Stimulated activated CD8-positive, alpha-beta memory T cell treated with anti-CD3 and anti-CD28 coated beads, Interleukin-15, amount 100 ng/mL, for 48 hours (primary cell): ENCODE measurements at places on chromosomes 11 and 22.

DNA sequence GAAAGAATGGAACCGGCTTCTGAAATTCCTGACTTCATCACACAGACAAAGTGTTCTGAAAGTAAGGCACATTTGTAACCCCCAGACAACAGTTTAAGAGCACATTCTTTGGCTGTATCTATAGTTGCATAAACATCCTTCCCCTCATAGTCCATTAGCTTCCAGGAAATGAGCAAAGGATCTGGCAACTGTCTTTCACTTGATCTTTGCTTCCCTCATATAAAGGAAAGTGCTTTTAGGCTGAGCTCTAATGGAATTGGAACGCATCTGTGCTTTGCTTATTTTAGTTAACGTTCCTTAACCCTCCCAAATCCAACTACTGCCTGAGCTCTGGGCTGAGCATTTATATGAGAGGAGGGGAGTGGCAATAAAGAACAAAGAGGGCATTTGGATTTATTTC, 76.9 kb upstream of the API5 start:
- no peak for DNase-seq

- DNase-seq = no peak
Measured at GRCh38 chr11:44469412-44469811, 96.1 kb upstream of the CD82 start.

DNA sequence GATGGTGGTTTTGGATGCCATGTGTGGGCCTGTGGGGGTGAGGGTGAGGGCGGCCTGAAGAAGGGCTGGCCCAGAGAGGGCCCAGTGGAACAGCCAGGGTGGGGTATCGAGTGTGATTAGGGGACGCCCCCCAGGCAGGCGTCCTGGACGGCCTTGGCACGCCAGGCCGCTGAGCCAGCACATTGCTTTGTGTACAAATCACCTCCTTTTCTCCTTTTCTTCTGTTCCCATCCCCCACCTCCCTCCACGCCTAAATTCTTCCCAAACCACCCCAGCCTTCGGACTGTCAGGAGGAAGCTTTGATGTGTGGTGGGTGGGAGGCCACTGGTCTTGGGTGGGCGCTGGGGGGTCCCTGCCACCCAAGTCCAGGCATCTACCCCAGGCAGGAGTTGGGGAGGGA, 7.8 kb upstream of the CD248 start:
- no peak for DNase-seq

DNA sequence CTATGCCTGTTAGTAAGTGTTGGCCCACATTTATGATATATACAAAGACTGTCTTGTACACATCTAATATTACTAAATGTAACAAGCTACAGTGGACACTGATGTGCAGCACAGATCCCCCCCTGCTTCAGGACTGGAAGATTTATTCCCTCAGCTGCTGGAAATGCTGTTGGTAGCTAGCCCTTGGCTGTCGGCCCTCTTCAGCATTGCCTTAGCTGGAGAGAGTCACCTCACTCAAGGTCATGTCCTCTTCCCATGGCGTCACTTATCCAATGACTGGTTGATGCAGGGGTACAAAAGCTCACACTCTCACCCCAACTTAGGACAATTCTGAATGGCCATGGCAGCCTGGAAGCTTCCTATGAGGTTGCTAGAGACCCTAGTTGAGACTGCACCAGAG, 312.7 kb downstream of the SOX6 start:
- DNase-seq = no peak

DNA sequence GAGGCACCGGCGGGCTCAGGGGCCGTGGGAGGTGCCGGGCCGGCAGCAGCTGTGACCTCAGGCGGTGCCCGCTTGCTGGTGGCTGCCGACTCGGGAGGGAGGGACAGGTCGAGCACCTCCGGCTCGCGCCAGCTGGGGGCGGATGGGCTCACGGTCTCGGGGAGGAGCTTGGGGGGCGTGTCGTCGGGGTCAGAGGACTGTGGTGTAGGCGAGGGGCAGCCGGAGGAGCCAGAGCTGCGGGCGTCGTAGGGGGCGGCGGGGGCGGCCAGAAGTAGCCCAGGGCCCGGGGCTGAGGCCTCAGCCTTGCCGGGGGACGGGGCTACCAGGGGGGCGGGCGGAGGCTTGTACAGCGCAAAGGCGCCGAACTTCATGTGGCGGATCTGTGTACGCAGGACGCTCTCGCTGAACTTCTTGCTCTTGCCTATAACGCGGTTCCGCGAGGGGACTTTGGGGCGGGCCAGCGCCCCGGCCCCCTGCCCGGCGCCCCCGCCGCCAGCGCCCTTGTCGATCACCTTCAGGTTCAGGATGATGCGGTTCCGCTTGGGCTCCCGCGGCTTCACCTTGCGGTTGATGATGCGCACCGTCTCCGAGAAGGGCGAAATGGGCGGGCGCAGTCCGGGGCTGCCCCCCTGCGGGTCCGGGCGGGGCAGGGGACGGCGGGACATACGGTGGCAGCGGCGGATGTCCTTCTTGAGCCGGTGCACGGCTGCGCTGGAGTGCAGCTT, 5.5 kb downstream of the CBX6 start:
- DNase-seq = no peak

DNA sequence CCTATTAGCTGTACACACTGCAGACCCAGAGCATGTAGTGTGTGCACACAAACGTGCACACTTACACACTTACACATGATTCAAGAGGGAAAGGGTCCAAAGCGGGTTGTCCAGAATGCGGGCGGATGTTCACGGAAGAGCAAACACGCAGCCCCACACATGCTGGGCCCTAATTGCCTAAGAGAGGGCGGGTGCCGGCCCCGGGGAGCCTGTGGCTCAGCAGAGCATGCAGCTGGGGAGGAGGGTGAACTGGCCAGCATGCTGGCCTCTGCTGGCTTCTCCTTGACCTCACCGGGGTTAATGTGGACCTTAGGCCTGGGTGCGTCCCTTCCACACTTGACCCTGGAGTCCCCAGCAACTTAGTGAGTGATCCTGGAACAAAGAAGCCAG, 816.3 kb downstream of the BRD1 start:
- no peak for DNase-seq

DNA sequence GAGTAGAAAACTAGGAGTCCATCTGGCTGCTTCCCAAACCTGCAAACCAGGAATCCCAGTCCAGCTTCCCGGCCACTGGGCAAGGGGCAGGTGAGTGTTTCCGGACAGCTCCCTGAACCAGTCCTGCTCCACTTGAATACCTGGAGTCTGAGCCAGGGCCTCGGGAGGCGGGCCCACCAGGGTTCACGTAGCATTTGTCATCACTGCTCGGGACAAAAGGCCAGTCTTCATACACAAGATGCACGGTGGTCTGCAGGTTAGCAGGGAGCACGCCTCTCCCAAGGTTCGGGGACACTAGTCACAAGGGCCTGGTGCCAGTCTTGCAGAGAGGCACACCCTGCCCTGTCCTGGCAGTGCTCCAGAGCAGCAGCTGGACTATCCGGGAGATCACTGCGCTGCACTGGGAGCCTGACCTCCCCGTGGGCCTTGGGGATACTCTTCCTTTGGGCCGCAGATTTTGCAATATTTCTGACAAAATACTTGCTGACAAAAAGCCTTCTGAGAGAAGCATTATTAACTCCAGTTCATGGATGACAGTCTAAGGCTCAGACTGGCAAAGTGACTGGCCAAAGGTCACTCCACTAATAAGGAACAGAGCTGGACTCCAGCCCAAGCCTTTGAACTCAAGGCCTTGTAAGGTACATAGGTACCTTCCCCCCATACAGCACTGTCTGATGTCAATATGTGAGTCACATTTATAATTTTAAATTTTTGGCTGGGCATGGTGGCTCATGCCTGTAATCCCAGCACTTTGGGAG, 25.1 kb downstream of the CD6 start:
- no peak for DNase-seq

GRCh38 chr11:120381401-120381800, 45.2 kb downstream of the ARHGEF12 start:
- DNase-seq = no peak

- no peak for DNase-seq
Measured at GRCh38 chr11:3123761-3124733, 41.1 kb downstream of the OSBPL5 start.

DNA sequence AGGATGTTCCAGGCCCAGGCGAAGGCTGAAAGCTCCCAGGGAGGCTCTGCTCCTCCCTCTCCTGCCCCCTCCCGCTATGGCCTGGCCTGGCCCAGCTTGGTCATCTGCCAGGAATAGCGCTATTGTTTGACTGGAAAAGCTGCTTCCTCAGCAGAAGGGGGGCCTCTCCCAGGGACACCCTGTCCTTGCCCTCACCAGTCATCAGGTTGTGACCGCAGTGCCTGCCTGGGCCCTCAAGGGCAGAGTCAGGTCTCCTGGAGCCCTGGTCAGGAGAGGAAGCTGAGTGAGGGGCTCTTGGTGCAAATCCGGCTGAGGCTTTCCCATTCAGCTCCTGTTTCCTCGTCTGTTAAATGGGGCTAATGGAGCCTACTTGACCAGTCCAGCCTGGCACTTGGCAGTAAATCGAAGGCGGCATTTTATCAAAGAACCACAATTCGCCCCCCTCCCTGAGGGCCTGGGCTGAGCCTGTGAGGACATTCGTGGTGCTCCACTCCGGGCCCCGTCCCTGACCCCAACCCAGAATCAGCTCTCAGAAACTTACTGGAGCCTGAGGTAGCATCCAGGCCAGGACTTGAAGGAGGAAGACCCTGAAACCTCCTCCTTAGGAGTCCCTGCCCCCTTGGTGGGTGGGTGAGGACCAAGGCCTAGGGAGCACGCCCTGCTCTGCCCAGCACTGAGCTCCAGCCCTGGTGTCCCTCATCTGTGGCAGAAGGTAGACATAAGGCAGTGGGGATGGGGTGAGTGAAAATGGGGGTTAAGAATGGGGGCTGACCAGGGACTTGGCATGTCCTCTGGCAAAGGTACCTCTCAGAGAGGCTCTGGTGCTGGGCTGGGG, 2.0 kb upstream of the CASTOR1 start:
- DNase-seq = no peak

DNA sequence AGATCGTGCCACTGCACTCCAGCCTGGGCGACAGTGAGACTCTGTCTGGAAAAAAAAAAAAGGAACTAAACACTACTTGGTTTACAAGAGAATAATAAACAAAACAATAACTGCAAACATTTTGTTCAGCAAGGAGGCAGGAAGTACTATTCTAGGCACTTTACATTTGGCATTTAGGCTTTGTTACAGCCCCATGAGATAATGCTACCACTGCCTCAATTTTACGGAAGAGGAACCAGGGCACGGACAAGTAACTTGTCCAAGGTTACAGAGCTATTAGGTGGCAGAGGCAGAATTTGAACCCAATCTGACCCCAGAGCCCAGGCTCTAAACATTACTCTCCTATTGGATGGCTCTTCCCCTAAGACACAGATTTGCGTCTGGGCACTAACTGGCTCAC, 108.7 kb upstream of the AKIP1 start:
- no peak for DNase-seq

DNA sequence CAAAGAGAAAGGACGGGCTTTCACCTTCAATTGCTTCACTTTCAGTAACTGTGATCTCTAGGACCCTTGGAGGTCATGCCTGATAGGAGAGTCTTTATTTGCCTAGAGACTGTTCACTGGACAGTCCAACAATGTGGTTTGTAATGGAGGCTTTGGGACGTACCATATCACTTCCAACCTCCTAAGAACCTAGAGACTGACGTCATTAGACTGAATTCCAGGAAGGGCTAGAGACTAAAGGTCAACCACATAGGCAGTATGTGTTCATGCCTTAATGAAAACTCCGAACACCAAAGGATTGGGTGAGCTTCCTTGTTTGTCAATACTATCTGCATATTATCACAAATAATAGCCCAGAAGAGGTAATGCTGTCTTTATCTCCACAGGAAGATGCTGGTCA, 53.7 kb upstream of the CNTN5 start:
- no peak for DNase-seq

GRCh38 chr11:26028393-26028911, 303.5 kb upstream of the ANO3 start:
- DNase-seq = no peak

GRCh38 chr11:27719546-27719925, 19.3 kb upstream of the BDNF start:
- DNase-seq = no peak

- DNase-seq = no peak
Measured at GRCh38 chr11:23866641-23867040, 630.2 kb upstream of the LUZP2 start.

- no peak for DNase-seq
Measured at GRCh38 chr11:121696931-121697670, 244.3 kb upstream of the SORL1-AS1 start.

DNA sequence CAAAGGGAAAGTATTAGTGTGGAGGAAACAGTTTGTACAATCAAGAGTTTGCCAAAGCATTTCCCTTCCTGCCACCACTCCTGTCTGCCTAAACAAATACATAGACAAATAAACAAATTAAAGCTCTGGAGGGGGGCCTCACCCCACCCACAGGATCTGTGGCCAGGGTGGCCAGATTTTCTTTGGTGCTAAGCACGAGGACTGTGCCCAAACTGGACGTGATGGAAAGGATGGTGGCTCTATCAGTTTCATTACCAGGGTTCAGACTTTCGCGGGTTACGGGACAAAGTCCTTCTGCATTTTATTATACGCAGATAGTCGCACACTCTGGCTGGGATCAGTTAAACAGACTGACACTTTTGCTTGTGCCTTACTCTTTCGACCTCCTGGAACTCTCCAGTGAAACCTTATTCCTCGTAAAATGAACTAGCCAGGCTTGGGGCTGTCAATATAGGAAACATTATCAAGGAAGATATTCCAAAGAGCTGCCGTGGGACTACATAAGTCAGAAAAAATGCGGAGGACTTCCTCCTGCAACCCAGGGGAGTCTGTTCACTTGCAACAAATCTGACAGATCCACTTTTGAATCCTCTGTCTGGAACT, 11.2 kb downstream of the BARX2 start:
- no peak for DNase-seq

- DNase-seq = no peak
Measured at GRCh38 chr11:76796511-76797198, 13.5 kb downstream of the TSKU start.
